ENCODE measurements at places on chromosomes 13 and 19.

- no peak for DNase-seq
These were observed 15.7 kb upstream of the ENOX1 start for GRCh38 chr13:43802511-43802910.

DNA sequence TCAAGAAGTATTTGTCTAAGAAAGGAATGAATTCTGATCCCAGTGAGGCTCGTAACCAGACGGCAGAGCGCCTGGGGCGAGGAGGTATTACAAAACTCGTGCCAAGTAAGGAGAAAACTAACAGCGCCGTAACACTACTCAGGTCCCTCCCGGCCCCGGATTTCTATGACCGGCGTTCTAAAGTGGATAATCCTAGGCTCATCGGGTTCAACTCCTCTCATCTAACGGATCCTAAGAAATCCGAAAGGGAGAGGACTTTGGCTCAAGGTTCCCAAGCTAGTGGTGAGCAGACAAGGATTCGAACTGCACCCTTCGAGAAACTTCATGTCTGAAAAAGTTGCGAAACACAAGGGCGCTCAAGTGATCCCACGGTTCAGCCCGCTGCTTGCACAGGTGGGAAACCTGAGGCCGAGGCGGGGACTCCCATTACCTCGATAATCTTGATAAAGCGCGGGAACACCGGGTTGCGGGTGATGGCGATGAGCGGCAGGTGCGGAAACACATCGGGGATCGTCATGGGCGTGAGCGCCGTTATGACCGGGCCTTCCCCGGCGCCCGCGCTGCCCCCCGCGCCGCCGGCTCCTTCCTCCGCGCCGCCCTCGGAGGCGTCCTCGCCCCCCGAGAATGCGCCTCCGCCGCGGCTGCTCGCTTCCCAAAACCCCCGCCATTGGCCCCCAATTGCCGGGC, 529 bp downstream of the LONP1 start:
- peak; percentile 32 for DNase-seq

DNA sequence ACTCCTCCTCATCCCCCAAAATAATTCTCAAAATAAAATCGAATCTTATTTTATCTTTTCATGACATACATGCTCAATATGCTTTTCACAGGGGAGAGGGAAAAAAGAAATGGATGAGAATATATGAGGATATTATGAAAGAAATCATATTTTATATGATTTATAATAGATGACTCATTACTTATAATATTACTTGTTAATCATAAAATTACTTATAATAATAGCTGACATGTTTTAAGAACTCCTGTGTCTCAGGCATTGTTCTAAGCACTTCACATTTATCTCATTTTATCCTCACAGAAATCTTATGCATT, 3.0 kb upstream of the CEACAM3 start:
- DNase-seq: no peak

DNA sequence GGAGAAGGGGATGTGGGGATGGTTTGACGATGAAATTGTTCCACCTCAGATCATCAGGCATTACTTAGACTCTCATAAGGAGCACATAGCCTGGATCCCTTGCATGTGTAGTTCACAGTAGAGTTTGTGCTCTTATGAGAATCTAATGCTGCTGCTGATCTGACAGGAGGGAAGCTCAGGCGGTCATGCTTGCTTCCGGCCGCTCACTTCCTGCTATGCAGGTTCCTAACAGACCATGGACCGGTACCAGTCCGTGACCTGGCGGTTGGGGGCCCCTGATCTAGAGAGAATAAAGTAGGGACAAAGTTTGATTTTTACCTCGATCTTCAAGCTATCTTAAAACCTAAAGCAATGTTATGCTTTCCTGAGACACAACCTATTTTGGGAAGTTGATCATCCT, 373.8 kb upstream of the ARGLU1 start:
- no peak for DNase-seq

DNA sequence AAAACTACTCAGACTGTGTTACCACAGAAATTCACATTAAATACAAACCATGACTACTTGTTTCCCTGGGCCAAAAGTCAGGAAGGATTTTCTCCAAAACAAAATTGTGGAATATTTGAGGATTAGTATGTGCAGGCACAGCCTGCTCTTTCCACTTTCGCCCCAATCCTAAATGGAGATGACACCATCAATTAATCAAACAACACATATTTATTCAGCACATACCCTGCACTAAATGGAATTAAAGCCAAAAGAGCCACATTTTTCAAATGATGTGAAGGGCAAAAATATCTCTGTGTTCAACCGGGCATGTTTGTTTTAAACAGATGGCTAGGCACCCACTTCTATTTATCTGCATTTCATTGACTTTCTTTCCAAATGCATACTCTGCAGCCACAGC, 523.1 kb downstream of the DCT start:
- no peak for DNase-seq

DNA sequence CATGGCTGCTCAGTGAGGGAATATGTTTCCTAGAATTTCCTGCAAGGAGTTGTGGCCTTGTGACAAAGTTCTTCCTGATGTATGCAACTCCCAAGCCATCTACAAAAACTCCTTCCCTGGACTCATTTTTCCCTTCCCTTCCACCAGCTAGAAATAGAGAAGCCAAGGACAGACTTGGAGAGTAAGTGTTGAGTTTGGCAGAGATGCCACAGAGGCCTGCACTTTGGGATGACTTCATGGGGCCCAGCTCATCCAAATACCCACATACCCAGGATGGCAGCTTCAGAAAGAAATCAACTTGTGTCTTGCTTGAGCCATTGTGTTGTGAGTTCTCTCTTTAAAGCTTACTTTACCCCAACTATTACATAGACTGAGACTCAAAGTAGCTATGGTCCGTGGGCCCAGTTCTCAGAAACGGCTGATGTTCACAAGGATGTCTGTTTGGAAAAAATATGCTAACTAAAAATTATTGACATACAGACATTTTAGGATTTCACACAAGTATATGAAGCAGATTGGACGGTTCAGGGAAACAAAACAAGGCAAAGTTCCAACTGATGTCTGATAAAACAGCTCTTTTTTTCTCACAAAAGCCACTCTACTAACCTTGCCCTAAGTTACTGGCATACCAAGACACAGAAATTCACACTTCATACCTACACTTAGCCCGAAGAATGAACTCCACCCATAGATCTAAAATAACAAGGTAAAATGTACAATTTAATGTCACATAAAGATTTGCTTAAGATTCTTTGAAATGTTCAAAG, 107.9 kb downstream of the NALCN start:
- no peak for DNase-seq

GRCh38 chr13:35789335-35790165, 313.1 kb upstream of the MAB21L1 start:
- DNase-seq: peak; percentile 11

DNA sequence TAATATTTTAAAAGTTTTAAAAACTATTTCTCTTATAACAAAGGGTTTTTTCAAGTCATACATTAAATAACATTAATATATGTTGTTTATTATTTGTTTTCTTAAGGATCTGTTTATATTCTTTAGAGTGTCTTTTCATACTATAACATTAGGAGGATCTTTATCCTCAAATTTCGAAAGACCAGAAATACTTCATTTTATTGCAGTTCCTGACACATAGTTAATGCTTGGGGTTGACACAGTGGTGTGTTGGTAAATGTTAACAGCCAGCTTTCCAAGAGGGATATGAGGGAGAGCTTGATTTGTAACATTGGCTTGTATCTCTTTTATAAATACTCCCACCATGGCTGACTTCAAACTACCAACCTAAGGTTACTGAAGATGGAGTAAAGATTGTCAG, 126.6 kb upstream of the KLF5 start:
- no peak for DNase-seq

DNA sequence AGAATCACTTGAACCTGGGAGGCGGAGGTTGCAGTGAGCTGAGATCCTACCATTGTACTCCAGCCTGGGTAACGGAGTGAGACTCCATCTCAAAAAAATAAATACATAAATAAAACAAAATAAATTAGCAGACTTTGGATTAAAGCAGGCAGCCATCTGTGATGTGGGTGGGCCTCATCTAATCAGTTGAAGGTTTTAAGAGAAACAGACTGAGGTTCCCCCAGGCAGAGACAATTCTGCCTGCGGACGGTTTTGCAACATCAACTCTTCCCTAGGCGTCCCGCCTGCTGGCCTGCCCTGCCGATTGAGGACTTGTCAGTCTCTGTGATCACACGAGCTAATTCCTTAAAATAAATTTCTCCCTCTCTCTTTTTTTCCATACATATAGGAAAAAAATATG, 23.7 kb downstream of the ATCAY start:
- no peak for DNase-seq

GRCh38 chr13:110868720-110869119, 46.1 kb downstream of the ANKRD10 start:
- DNase-seq: no peak

GRCh38 chr13:44565881-44566280, 10.2 kb downstream of the TSC22D1 start:
- no peak for DNase-seq

- no peak for DNase-seq
These were observed 13.0 kb downstream of the BRME1 start for GRCh38 chr19:13892870-13893269.

GRCh38 chr19:21749090-21749489, 18.3 kb downstream of the ZNF100 start:
- no peak for DNase-seq

- DNase-seq: no peak
These were observed 15.3 kb downstream of the NAXD start for GRCh38 chr13:110630566-110631119.

- no peak for DNase-seq
These were observed 68.9 kb downstream of the ZIC5 start for GRCh38 chr13:99902657-99903056.

- no peak for DNase-seq
These were observed 182.6 kb downstream of the EFNB2 start for GRCh38 chr13:106352850-106353249.

DNA sequence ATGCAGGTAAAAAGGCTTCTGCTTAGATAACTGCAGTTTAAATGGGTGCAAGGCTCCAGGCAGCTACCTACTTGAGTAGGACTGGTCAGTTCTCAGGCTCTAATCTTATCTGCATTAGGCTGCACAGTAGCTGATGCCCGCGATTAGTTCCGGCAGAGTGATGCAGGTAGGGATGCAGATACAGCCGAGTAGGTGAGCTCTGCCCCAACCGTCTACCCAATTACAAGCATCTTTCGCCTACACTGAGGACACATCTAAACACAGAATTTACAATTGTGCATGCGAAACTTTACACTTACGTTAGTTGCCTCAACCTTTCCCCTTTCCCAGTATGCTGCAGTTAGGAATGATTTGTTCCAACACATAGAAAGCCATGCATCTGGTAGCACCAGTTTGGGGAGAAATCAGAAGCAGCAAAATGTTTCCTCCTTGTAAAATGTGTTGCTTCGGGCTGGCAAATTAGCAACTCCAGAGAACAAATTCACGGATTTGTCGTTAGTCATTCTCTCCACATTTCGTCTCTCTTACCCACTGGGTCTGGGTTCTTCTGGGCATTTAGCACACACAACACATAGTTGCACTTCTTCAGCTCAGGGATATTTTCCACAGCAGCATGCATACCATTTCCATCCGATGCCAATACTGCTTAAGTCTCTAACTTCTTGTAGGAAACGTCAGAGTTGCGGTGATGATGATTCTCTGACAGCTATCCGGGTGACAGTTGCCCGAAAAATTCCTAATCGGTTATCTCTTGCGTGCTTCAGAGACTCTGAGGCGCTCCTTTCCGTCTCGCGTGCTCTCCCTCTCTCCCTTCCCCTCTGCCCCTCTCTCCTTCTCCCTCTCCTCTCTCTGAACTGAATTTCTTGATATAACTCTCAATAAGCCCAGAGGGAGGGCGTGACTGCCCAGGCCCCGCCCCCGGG, at the start of gene PCDH9:
PCDH9 (minus strand) TSS at position 856 of the 923 bp plus-strand sequence. CDS start 1,896 bp downstream, outside the sequence.
- no peak for DNase-seq

DNA sequence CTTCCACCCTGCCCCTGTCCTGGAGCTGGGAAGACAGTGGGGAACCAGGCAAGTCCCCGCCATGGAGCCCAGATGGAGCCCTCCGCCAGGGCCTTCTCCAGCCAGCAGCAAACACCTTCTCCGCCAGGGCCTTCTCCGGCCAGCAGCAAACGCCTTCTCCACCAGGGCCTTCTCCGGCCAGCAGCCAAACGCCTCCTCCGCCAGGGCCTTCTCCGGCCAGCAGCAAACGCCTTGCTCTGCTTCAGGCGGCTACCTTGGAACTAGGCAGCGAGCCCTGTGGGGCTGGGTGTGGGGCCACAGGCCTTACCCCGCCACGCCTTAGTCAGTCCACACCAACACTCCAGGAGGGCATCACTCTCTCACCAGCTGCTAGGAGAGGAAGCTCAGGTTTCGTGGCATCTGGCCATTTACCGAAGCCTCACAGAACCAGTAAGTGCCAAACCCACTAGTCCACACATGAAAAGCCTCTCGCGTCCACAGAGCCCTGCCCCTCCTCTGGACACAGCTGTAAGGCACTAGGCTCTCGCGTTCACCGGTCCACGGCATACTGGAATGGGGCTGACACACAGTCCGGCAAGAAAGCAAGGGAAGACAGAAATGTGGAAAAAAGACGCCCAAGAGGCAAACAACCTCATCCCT, 41.0 kb downstream of the MLLT1 start:
- DNase-seq: no peak

GRCh38 chr13:74206061-74206561, 71.9 kb upstream of the KLF12 start:
- peak; percentile 61 for DNase-seq

- no peak for DNase-seq
These were observed 30.3 kb upstream of the MCF2L start for GRCh38 chr13:112938680-112939079.

DNA sequence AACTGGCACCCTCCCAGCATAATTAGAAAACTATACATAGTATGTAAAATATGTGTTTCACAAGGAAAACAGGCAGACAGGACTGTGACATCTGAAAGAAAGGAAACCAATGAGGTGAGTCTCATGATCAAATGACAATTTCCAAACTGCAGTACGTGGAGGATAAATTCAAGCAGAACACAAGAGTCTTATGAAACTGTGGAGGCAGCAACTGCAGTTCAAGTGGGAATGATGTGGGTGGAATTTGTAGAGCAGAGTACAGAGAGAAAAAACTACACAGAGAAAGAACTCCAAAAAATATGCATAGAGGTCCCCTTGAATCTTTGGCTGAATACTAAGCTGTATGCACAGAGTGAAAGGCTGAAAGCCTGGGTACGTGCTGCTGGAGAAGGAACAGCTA, 9.7 kb downstream of the SIGLEC6 start:
- DNase-seq: no peak

DNA sequence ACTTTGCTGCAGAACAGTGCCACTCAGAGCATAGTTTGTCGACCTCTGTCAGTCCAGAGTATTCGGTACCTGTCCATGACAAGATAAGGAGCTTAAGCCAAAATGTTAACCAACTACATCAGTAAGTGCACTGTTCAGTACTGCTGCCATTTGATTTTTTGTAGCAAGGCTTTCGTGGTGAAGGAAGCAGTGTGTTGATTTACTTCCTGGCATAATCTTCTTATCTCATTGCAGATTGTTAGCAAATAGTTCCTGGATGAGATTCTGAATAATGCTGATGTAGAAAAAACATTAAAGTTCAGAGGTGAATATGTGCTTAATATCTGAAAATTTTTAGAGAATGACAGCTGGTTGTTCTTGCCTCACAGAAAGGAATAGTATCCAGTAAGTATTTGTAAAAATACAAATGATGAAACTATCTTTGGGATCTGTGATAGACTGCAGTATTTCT, 85.7 kb downstream of the LRRC63 start:
- DNase-seq: no peak
